ENCODE measurements at places on chromosomes 6 and 20.

- no peak for DNase-seq
These were observed 80.9 kb downstream of the REPS1 start for GRCh38 chr6:138907167-138907566.

- no peak for DNase-seq
These were observed 41.3 kb upstream of the ZMYND8 start for GRCh38 chr20:47397652-47398301.

DNA sequence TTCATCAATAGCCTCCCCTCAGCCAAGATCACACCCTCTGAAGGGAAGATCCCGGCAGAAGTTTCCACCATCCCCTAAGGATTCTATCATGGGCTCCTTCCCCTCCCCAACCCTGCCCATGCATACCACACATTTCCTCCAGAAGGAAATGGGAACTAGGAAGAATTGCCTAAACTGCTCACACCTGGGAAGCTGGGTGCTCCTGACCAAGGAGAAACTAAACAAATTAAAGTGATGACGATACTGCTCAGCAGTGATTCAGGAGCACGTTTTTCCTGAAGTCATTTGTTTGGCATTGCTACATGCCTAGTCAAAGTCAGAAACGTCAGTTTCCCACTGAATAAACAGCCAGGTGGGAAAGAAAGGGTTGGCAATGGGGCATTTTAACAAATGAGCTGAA lies 136.1 kb upstream of the CDYL start:
- DNase-seq: no peak

GRCh38 chr20:59084041-59084850 lies 41.7 kb upstream of the PRELID3B start:
- no peak for DNase-seq

DNA sequence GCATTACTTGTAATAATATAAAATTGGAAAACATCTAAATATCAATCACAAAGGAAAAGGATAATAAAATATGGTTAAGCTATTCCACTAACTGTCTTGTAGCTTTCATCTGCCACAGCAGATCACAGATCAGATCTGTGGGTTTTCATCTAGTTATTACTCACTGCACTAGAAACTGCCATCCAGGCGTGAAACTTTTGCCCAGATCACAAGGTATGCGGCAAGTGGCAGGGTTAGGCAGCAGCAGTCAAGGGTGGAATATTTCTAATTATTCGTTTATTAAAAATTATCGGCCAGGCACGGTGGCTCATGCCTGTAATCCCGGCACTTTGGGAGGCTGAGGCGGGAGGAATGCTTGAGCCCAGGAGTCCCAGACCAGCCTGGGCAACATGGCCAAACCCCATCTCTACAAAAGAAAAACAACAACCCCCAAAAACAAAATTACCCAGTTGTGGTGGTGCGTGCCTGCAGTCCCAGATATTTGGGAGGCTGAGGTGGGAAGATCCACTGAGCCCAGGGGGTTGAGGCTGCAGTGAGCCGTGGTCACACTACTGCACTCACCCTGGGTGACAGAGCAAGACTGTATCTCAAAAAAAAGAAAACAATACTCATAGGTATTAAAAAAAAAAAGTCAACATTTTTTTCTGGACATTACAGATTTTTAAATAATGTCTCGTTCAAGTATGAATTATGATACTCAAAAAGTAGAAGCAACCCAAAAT lies 32.1 kb downstream of the BEND3 start:
- no peak for DNase-seq

DNA sequence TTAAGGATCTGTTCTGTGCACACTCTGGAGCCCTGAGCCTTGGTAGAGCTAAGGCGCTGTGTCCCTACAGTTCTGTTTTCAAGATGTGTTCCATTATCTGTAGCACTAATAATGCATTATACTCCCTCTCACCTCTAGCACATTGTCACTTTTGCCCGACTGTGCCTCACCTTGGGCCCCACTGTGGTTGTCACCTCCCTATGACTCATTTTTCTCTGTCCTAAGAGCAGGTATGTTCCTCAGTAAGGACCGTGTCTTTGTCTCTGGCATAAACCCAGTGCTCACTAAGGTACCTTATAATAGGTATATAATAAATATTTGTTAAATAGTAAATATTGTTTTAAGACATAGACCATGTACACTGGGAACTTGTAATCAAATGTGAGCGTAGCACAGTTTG lies 942.5 kb upstream of the CITED2 start:
- no peak for DNase-seq

DNA sequence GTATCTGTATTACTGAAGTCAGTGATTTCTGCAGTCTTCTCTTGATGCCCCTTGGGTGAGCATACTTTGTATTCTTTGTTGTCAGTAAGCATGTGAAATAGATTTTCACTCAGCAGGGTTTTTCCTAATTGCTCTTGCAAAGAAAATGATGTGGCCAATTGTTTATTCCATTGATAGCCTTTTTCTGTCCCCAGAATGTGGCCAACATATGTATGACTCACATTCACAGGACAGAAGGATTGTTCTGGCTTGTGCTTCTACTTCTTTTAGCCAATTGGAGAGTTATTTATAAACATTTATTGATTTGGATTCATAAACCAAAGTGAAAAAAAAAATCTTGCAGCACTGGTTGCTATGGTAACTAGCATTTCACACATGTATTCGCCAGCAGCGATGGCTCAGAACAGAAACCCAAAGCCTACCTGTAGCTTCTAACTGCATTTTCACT lies 54.4 kb upstream of the RBM24 start:
- no peak for DNase-seq

DNA sequence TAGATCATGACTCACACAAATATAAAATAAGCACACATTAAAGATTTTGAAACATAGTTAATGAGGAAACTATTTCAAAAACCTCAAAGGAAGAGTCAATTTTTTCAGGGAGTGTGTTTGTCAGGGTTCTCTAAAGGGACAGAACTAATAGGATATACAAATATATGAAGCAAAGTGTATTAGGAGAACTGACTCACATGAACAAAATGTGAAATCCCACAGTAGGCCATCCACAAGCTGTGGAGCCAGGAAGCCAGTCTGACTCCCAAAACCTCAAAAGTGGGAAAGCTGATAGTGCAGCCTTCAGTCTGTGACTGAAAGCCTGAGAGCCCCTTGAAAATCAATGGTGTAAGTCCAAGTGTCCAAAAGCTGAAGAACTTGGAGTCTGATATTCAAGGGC lies 898.0 kb upstream of the EYS start:
- no peak for DNase-seq

- no peak for DNase-seq
These were observed 1.4 kb downstream of the SOX12 start for GRCh38 chr20:326645-327185.

Data from DMS 273 treated with DMSO at 0.1 percent for 48 hours (cell line).